Fibroblast of skin of back (primary cell): ENCODE measurements at places on chromosomes 16 and 17.

- DNase-seq = peak; percentile 79
These were observed 100.3 kb downstream of the C16orf95 start for GRCh38 chr16:87216841-87217275.

DNA sequence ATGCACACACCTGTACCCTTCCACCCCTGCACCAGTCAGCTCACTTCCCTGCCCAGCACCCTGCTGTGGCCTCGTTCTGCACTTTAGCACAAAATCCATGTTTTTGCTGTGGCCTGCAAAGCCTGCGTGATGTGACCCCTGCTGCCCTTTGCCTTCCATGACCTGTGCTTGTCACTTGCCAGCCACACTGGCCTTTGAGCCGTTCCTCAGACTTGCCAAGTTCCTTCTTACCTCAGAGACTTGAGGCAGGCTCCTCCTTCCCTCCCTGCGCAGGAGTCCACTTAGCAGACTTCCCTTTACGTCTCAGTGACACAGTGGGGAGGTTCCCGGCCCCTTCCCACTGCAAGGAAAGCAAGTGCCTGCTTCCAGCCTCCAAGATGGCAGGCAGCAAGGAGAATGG is 134.7 kb downstream of the SNX29 start:
- no peak for DNase-seq

DNA sequence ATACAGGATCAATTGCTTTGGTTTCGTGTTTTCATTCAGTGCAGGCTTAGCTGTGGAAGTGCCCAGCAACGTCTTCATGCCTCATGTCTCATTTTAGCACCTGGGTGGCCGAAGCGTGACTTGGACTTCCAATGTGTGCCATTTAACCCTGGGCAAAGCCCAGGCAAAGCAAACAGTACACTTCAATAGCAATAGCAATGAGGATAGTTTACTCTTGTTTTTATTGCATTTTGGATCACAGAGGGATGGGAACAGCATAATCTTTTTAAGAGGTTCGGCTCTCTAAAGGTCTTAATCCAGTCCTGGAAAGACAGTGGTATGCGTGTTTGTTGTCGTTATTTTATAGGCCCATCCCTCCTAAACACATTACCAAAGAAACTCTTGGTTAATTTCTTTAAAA is 86.2 kb downstream of the HS3ST3B1 start:
- no peak for DNase-seq

DNA sequence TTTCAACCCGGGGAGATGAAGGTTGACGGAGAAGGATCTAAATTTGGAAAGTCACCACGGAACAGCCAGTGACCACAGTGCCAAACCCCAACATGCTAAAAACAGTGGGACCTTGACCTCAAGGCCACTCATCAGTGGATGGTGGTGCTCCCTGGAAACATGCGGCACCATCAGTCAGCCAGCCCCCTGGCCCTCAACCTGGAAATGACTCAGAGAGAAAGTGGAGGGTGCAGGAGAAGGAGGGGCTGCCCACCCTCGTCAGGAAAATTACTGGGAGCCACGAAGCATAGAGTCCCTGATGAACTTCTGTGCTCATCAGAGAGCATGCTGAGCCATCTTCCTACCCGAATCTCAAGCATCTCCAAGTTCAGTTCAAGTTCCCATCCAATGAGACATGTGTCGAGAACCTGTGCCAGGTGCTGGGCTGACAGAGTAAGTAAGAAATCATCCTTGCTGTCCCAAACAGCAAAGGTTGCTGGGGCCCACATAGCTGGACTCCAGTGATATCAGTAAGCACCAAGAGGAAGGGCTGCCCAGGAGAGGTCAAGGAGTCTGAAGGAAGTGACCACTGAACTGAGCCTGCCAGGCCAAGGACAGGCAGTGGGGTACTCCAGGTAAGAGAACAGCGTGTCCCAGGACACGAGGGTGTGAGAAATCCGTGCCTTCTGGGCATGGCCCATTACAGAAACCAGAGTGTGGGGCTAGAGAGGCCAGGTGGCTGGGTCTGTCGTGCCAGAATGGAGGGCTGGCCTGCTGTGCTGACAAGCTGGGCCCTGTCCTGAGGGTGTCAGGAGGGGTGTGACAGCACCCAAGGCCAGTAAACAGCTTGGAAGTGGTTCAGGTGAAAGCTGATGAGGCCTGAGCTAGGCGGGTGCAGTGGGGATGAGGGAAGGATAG is 5.2 kb downstream of the PECAM1 start:
- peak; percentile 85 for DNase-seq
